ENCODE measurements at places on chromosomes 13 and 19.

- DNase-seq: no peak
These were observed 1.8 kb upstream of the ANGPTL4 start for GRCh38 chr19:8361921-8362793.

GRCh38 chr19:39325778-39326665 lies 5.4 kb upstream of the LRFN1 start:
- DNase-seq: no peak

GRCh38 chr19:51431124-51431523 lies 13.7 kb upstream of the SIGLEC10 start:
- DNase-seq: no peak

DNA sequence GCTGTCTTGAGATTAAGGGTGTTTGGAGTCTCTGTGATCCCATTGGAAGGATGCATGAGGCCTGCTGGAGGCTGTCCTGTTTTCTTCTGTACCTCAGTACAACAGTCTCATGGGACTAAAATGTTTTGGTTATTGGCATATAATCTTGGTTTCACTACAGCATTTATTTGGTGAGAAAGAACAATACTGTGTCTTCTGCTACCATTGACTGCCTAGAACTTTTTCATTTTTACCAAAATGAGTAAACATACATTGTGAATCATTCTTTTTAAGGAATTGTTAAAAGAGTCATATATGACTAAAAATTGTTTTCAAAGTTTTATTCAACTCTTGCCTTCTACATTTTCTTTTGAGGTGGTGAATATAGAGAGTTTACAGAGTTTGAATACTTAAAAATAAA lies 459.8 kb downstream of the GPC6 start:
- no peak for DNase-seq

- no peak for DNase-seq
These were observed 46.7 kb upstream of the SERP2 start for GRCh38 chr13:44326961-44327360.

DNA sequence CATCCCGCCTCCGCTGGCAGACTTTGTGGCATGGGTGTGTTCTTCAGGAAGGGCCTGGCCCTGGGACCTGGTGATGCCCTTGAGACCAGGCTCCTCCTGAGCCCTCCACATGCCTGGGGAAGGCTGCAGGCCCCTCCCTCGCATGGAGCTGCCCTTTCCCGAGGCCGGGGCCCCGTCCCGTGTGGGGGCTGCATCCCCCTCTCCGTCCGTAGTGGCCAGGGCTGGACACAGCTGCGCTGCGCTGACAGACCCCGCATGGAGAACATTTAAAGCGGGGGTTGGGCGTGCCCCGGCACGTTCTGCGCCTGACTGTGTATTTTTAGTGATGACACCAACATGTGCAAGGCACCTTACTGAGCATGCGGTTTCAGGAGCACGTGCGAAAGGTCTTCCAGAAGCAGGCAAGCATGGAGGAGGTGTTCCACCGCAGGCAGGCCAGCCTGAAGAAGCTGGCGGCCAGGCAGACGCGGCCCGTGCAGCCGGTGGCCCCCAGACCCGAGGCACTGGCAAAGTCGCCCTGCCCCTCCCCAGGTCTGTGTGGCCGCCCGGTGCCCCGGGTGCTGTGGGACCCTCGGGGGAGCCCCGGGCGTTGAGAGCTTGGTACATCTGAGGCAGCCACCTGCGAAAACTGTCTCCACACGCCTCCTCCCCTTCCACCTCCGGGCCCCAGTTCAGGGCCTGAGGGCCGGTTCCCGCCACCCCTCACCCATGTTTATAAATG lies 28.8 kb upstream of the F7 start:
- DNase-seq: no peak

DNA sequence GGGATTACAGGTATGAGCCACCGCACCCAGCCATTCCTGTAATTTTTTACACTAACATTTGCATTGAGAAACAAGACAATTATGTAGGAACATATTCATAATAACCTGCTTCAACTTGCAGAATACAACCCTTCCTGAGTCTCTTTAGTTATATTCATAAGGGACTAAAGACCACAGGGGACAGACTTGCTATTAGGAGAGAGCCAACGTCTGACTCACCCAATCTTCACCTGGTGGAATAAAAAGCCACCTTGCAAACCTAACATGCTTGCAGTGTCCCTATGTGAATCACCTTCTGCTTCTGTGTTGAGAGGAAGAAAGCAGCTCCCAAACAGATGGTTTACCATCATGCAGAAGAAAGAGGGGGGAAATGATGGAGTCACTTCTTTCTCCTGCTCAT lies 456.1 kb downstream of the PCDH9 start:
- no peak for DNase-seq

GRCh38 chr13:35387682-35388250 lies 88.7 kb downstream of the MAB21L1 start:
- DNase-seq: no peak

DNA sequence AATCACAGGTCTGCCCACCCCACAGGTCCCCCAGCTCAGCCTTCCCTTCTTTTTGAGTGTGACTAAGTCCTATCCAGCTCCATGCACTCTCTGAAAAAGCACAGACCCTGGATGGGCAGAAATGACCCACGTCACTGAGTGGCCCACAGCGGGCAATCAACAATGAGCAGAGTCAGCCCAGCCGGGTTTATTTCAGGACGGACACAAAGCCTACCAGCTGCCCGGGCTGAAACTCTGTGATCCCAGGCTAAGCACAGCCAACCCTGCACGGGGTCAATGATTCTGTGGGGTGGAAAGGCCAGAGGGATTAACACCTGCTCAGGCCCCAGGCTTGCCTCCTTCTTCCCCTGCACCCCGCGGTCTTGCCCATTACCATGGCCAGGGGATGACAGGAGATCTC lies 8.4 kb downstream of the NAPA start:
- no peak for DNase-seq

DNA sequence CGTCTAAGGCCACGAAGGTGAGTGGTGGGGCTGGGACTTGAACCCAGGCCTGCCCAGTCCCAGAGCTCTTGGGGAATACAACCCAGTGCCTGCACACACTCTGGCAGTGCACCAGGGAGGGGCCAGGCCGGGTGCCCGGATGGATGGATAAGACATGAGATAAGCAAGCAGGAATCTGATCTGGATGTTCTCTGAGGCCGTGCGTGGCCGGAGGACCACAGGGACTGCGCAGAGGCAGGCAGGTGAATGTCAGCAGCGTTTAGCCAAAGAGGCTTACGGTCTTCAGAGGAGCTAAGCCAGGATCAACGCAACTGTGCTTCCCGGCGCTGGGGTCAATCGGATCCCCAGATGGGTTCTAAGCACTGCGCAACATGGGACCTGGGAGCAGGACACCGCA lies 1.5 kb downstream of the ZNF787 start:
- no peak for DNase-seq

DNA sequence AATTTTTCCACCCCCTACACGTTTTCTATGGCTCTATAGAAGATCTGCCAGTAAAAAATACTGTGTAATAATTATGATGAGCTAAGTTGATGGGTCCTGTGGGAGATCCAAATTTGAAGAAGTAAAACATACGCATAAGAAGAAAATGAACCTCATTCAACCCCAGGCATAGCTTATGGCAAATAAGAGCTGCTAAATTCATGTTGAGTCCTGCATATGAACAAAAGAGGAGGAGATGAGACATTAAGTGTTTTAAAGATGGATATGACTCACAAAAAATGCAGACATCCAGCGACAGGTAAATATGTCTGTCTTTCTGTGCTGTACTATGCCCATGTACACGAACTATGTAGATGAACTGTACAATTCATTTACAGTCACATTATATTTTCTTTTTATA lies 101.9 kb downstream of the LIG4 start:
- no peak for DNase-seq

- DNase-seq: no peak
These were observed 15.6 kb upstream of the KCNC3 start for GRCh38 chr19:50344661-50345318.

DNA sequence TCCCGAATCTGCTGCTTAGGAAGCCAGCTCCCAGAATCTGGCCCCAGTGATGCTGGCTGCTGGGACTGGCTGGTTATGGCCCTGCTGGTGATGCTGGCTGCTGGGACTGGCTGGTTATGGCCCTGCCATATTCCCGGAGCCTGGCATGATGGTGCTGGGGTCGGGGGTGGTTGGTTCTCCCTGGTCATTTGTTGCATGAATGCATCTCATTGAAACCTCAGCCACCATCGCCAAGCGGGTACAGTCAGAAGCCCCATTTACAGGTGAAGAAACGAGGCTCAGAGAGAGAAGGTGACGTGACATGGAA lies 2.1 kb downstream of the PGLYRP1 start:
- no peak for DNase-seq

GRCh38 chr19:28324275-28325060 lies 888.5 kb downstream of the UQCRFS1 start:
- no peak for DNase-seq

DNA sequence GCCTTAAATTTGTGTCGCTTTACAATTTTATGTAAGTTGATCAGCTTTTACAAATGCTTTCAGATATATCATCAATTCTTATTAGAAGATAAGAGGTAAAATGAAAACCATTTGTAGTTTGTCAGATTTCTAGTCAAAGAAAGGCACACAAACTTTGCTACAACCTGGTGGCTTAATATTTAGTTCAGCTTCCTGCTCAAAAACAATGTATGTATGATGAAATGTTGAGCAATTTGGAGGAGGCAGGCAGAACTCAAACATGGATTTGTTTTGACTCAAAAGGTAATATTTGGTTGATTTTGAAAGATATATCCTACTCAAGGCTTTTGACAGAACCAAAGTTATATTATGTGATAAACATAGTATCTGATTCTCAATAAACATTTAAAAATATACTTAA lies 24.2 kb downstream of the NEK5 start:
- DNase-seq: no peak

- DNase-seq: no peak
These were observed 642.4 kb upstream of the SGCG start for GRCh38 chr13:22538400-22538799.

GRCh38 chr13:93368718-93369117 lies 142.1 kb downstream of the GPC6 start:
- DNase-seq: no peak

- peak; percentile 16 for DNase-seq
These were observed 699 bp downstream of the RCBTB2 start for GRCh38 chr13:48532256-48532505.

DNA sequence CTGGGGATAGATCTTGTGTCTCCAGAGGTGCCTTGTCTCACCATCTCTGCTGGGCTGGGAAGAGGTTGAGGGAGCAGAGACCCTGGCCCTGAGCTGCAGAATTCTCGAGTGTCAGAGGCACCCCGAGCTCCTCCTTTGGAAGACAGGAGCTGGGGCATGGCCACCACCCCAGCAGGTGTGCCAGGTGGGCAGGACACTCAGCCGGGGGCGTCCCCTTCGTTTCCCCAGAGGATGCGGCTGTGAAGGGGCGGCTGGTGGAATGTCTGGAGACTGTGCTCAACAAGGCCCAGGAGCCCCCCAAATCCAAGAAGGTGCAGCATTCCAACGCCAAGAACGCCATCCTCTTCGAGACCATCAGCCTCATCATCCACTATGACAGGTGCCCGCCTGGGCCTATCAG lies 14.5 kb downstream of the FUZ start:
- no peak for DNase-seq

GRCh38 chr13:26663791-26664190 lies 96.8 kb downstream of the GPR12 start:
- no peak for DNase-seq

DNA sequence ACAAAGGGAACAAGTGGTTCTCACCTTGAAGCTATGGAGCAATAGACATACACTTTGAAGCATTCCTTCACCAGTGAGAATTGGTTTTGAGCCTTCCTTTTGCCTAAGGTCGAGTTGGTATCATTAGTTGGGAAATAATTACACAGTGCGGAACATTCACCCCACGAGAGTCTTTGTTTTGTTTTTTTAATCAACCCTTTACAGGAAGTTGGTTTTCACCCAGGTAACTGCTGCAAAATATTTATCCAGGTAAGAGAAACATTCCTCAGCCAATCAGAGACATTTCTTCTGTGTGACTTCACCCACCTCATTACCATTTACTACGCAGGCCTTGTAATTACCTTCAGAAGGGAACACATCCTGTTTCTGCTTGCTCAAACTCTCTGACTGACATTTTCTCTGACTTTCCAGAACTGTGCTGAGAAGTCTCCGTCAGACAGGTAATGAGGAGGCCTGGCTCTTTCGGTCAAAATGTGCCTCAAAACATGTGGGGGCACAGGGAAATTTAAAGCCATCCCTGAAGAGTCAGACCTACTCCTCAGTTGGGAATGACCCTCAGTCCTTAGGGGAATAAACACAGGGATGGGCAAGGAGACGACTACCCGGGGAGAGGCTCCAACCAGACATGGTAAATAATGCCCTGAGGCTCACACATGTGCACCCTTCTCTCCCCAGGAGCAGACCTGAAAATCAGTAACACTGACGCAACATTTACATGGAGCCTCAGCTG lies 22.7 kb upstream of the SERP2 start:
- no peak for DNase-seq

DNA sequence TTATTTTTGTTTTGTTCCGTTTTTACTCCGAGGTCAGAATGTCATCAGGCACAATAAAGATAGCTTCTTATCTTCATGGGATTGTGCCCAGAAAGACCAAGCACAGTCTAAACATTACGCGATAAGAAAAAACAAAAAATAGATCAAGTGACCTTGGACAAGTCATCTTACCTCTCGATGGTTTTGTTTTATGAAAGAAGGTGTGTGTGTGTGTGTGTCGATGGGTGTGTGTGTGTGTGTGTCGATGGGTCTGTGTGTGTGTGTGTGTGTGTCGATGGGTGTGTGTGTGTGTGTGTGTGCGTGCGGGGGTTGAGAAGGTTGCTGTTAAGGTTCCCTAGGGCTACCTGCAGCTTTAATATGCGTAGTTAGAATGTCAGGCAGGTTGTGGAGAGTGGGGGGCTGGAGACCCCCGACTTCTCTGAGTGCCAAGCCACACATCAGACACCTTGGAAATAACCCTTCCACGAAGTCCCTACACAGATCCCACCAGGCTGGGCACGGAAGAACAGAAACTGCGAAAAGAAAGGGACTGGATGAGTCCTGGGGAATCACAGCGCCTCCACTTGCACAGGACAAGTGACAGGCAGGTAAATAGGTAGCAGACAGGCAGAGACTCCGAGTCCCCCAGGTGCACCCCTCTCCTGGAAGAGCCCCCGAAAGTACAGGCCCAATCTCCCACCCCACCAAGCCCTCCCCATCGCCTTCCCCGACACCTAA lies 458 bp upstream of the ATP8A2 start:
- no peak for DNase-seq

GRCh38 chr19:2976609-2977000 lies 759 bp upstream of the TLE6 start:
- DNase-seq: no peak

- no peak for DNase-seq
These were observed 1013.4 kb downstream of the PCDH9 start for GRCh38 chr13:66216728-66217127.

- DNase-seq: no peak
These were observed 982 bp upstream of the DACT3 start for GRCh38 chr19:46661735-46662592.

- DNase-seq: no peak
These were observed 521 bp upstream of the ZNF665 start for GRCh38 chr19:53193535-53194222.

All from activated CD8-positive, alpha-beta memory T cell treated with anti-CD3 and anti-CD28 coated beads for 48 hours (primary cell).